CD4-positive, CD25-positive, alpha-beta regulatory T cell (primary cell): ENCODE measurements at places on chromosomes 13 and 19.
A peak's percentile ranks its signal among the peaks of the same experiment; 100 is the strongest.

DNA sequence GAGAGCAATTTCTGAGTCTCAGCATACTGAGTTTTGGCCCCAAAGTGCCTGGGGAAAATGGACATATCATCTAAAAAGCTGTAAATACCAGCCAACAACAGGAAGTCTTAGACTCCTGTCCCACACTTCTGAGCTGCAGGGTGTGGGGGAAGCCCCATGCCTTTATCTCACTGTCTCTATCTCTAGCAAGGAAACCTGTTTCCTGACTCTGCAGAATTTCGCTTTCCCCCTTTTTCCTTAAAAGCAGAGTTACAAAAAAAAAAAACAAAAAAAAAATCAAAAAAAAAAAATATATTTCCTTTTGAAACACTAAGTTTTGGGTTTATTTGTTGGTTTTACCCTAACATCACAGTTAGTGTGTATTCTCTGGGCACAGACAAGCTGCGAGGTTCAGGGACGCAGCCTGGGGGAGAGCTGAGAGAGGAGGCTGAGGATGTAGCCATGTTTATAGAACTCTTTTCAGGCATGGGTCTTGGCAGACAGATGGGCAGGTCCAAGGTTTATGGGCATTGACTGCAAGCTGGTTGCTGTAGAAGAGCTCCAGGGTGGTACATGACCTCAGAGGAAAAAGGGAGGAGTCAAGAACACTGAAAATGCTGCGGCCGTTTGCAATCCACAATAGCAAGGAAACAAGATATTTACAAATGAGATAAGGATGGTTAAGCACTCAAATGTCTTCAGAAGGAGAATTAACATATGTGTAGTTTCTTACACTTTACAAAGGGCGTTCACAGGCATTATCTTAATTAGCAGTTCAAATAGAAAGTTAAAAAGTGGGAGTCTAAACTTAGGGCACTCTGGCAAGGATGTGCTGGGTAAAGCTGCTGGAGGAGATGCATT, 4.9 kb downstream of the MBNL2 start:
- peak; percentile 59 for DNase-seq

GRCh38 chr13:27446986-27447583, 3.3 kb downstream of the MTIF3 start:
- peak; percentile 61 for DNase-seq

DNA sequence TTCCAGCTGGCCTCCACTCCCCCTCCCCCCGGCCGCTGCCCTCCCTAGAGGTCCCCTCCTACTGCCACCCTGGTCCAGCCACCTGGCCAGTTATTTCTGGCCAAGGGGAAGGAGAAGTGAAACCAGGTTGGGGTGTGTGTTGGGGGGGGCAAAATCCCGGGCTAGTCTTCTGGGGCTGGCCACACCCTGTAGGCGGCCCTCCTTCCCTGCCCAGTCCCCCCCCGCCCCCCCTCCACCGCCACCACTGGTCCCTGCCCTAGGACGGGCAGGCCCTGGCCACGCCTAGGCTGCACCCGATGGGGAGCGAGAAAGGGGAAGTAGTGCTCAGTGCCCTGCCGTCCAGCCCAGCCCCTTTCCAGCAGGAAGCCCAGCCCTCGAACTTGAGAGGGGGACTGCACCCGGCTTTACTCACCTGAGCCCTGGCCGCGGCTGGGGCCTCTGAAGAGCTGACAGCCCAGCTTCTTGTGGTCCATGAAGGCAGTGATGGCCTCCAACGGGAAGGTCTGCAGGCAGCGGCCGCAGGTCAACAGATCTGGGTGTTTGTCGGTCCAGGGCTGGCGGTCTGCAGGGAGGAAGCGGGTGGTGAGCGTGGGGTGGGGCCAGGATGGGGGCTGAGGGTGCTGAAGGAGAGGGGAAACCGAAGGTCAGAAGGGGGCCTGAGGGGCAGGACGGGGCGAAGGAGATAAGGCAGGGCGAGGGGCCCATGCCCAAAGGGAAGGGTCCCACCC, 813 bp downstream of the ZNF296 start:
- DNase-seq = peak; percentile 31

GRCh38 chr19:17325881-17326594, 8.6 kb downstream of the ANO8 start:
- no peak for DNase-seq

GRCh38 chr13:90154311-90154960, 1193.1 kb upstream of the MIR17HG start:
- no peak for DNase-seq

- peak; percentile 73 for DNase-seq
Measured at GRCh38 chr19:38666663-38667511, 19.4 kb downstream of the ACTN4 start.

DNA sequence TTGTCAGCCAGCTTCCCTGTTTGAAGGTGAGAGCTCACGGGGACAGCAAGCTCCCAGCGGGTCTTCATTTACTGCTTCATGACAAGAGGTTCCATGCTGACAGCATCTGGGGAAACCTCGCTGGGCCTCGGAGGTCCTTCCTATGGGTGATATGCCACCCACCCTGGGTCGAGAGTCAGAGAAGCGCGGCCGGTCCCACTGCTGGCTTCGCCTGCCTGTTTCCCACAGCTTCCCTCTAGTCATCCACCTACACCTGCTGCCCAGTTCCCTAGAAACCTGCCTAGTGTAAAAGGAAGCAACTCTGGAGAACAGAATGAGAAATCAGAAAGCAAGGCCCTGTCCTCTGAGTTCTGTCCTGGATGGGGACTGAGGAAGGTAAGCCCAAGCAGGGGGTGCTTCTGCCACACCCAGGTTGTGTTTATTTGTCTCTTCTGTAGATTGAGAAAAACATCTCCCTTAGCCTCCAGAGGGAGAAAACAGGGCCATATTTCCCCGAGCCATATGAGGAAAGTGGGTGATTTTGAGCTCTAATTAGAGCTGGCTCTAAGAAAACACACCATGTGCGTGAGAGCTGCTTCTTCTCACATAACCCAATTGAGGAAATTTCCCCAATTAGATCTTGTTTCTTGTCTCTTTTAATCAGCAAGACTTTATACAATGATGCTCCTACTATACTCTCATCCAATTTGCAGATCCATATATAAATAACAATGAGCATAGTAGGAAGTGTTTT, 504.3 kb downstream of the IRS2 start:
- DNase-seq = no peak

GRCh38 chr19:6402058-6402457, 9.1 kb upstream of the GTF2F1 start:
- DNase-seq = no peak

- DNase-seq = no peak
Measured at GRCh38 chr13:45016792-45017425, 27.6 kb downstream of the GPALPP1 start.

- DNase-seq = no peak
Measured at GRCh38 chr13:46621792-46622629, 69.0 kb downstream of the LRCH1 start.

- no peak for DNase-seq
Measured at GRCh38 chr13:99681695-99682094, 180.4 kb downstream of the TM9SF2 start.

- no peak for DNase-seq
Measured at GRCh38 chr13:104014803-104015645, 948.8 kb upstream of the SLC10A2 start.

DNA sequence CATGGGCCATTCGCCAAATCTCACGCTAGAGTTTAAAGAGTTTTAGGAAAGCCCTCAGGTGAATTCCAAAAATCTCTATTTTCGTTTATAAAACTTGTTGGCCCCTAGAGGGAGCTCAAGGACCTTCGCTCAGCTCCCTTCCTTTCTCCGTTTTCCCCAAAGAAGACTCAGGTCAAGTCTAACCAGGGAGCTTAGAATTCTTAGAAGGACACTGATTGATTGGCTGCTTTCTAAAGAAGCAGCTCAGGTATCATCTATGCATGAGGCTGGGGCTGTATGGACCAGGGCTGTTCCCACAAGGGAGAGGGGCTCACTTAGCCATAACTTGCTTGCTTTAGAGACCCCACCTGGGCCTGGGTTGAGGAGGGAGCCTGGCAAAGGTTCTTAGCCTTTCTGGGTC, 20.5 kb downstream of the DZIP1 start:
- DNase-seq = peak; percentile 56

DNA sequence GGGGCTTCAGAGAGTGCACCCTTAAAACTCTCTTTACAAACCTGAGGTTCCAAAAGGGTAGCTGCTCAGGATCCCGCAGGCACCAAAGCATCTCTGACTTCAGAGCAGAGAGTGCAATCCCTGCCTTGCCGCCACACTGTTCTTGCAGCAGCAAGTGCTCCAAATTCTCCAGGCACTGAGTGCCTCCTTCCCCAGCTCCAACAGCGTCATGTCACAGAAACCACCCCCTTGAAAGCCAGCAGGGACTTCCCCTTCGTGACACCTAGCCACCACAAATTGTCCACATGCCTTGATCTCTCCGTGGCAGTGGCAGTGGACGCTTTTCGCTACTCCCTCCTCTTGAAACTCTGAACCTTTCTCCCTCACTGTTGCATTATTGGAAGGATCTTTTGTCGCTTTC, 39.9 kb downstream of the MBNL2 start:
- no peak for DNase-seq

GRCh38 chr13:103328899-103329298, 262.7 kb upstream of the SLC10A2 start:
- no peak for DNase-seq

DNA sequence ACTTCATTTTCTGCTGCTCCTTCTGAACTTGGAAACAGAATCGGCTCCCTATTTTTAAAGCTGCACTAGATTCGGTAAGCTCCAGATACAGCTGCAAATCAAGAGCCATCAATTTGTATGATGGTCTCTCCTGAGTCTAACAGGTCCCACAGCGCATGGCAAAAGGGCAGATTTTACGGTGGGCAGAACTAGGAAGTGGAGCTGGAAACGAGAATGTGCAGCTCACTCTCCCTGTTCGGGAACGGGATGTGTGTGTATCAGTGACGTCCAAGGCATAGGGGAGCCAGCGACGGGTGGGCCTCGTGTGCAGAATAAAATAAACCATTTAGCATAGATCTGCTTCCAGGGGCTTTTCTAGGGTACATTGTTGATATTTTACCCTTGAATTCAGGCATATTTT, 74.2 kb downstream of the COL4A1 start:
- DNase-seq = no peak

DNA sequence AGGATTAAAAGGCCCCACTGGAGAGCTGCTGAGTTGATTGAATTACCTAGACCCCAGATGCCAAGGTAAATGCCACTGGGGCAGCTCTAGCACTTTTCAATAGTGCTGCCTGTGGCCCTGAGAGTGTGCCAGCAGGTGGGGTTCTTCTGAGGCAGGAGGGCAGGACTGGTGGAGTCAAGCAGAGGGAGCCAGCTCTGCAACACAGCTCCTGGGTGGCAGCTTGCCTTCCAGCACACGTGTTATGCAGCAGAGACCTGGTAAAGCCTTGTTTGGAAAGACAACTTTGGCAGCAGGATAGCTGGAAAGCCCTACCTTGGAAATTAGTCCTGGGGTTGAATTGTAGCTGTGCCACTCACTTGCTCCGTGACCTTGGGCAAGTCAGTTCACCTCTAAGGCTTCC, 306.6 kb downstream of the ATP8A2 start:
- peak; percentile 0 for DNase-seq

DNA sequence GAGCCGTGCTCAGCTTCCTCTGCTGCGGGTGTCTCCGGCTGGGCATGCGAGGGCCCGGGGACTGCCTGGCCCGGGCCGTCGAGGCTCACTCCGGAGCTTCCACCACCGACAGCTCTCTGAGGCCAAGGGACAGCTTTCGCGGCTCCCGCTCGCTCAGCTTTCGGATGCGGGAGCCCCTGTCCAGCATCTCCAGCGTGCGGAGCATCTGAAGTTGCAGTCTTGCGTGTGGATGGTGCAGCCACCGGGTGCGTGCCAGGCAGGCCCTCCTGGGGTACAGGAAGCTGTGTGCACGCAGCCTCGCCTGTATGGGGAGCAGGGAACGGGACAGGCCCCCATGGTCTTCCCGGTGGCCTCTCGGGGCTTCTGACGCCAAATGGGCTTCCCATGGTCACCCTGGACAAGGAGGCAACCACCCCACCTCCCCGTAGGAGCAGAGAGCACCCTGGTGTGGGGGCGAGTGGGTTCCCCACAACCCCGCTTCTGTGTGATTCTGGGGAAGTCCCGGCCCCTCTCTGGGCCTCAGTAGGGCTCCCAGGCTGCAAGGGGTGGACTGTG, 1.2 kb downstream of the S1PR4 start:
- peak; percentile 49 for DNase-seq

GRCh38 chr19:35430409-35431144, 17.5 kb upstream of the FFAR2 start:
- DNase-seq = no peak

GRCh38 chr19:44701228-44701627, 2.3 kb downstream of the CEACAM16 start:
- DNase-seq = no peak

GRCh38 chr13:26590951-26591350, 33.5 kb downstream of the WASF3 start:
- DNase-seq = no peak

DNA sequence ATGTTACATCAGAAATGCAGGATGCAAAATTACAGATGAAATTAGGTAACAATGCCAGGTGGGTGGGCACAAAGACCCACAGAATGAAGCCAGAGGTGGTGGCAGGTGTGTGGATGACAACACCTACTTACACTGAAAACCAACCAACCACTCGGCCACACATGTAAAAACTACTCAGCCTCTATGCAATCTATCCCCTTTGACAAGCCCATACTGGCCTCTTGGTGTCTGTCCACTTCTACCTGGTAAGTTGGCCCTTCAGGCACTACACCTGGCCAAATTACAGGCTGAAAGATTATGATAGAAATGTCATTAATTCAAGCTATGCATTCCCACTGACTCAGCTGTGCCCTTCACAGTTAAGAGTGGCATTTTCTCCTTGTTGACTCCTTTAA, 50.0 kb downstream of the BRD4 start:
- no peak for DNase-seq

GRCh38 chr13:113761136-113761535, 2.1 kb downstream of the TMEM255B start:
- no peak for DNase-seq

DNA sequence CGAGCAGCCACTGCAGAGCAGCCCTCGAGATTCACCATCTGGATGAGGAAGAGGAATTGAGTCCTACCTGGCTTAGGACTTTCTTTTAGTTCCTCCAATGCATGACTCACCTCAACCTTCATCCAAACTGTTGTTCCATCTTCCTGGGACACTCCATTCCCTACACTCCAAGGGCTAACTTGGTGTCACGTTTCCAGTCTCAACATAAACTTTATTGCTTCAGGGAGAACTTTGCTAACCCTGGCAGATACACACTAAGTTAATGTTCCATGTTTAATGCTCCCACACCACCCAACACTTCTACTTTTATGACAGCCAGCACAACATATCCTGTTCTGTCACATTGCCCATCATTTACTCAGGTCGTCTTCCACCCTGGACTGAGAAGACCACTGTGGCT, 164.4 kb downstream of the RBM26 start:
- DNase-seq = no peak

DNA sequence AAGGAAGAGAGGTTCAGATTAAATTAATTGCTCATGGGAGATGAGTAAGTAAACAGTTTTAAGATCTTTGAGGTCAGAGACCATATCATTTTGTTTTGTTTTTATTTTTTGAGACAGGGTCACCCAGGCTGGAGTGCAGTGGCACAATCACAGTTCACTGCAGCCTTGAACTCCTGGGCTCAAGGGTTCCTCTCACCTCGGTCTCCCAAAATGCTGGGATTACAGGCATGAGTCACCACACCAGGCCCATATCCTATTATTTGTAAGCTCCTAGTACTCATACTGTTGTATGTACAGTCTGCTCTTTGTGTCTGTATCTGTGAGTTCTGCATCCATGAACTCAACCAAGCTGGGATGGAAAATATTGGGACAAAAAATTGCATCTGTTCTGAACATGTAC, 6.0 kb upstream of the RASL11A start:
- DNase-seq = no peak
